G401 (cell line): ENCODE measurements at places on chromosomes 7 and 10. TPM values are rescaled to one million over a fixed set of nuclear protein-coding genes. Genes with fewer than 3 reads are reported as not detected.

Gene RSPH10B2
- total RNA-seq: 0.80 and 6.6 TPM in 2 replicates

Gene CYP2C9
- not detected in 2 replicates for total RNA-seq

Gene CCL26
- total RNA-seq: not detected in 2 replicates

Gene ZNF33A
- total RNA-seq: 12.2 and 18.1 TPM in 2 replicates

Gene AKR1C3
- 1.4 TPM in 1 of 2 replicates, not detected in the other for total RNA-seq

Gene CPEB3
- total RNA-seq: 1.1 and 2.0 TPM in 2 replicates

Gene SPACDR
- total RNA-seq: not detected in 2 replicates

Gene PSAP
- 582 and 588 TPM in 2 replicates for total RNA-seq

Gene SLC35B4
- total RNA-seq: 13.9 and 19.8 TPM in 2 replicates

Gene HOXA1
- 11.8 and 15.5 TPM in 2 replicates for total RNA-seq

Gene INMT
- 0.17 TPM in 1 of 2 replicates, not detected in the other for total RNA-seq
